Femur (tissue), 1 donor: ENCODE measurements at places on chromosomes 3 and 15.

DNA sequence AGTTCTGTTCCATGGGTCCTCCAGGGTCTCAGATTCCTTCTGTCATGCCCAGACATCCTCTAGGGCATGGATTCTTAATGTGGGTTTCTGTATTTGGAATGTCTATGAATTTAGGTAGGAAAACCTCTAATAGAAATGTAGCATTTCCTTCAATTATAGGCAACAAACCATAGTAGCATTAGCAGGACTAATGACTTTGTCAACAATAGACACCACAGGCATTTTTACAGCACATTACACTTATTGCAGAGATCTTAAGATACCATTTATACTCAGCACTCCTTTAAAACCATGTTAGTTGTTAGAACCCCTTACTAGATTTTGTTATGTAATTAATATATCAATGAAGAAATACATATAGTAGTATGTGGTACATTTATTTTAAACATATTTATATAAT, 77.8 kb upstream of the TBC1D5 start:
- no peak for DNase-seq

- DNase-seq, result no peak
Observed at GRCh38 chr15:50190723-50191122, 8.7 kb downstream of the SLC27A2 start.

DNA sequence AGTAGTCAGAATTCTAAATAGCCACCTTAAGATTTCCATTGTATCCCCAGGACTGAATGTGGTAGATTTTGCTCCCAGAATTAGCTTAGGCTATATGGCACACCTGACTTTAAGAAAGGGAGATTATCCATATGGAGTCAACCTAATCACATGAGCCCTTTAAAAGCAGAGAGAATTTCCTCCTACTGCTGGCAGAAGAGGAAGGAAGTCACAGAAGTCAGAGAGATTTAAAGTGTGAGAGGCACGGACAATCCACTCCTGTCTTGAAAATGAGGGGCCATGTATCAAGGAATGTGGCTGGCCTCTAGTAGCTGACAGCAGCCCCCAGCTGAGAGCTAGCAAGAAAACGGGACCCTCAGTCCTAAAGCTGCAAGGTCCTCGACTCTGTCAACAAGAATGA, 26.8 kb downstream of the LRRC31 start:
- DNase-seq, result no peak

DNA sequence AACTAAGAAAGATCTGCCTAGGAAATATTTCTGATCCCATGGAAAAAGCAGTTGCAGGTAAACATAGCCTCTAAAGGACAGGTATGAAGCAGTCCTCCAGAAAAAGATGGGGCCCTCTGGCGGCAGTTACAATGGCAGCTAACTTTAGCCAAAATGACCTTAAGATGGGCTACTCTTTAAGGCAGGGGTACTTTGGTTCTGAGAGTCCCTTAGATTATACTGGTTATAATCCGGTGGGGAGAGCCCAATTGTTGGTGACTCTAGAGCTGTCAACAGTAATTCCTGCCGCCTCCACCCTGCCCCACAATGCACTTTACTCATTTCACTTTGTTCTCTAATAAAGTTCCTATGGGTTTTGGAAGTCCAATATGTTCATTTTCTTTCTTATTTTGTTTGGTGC, 412.8 kb upstream of the WNT5A start:
- DNase-seq, result no peak

- no peak for DNase-seq
Observed at GRCh38 chr3:44993471-44994205, 17.6 kb downstream of the EXOSC7 start.

- no peak for DNase-seq
Observed at GRCh38 chr3:43624619-43625305, 3.0 kb upstream of the ANO10 start.

DNA sequence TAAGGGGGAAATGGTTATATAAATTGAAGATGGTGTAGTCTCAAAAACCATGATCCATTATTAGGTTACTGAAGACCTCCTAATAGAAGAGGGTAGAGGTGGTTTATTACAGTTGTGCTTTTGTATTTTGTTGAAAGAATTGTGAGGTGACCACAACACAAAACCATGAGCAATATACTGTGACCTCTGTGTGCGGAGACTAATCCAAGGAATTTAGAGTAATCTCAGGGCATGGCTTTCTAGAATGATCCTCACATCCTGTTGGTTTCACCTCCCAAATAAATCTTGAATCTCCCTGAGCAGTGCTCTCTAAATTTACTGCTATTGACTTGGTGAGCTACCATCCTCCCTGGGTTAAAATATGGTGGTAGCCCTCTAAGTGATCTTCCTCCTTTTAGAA, 52.3 kb downstream of the PTPRG start:
- no peak for DNase-seq

DNA sequence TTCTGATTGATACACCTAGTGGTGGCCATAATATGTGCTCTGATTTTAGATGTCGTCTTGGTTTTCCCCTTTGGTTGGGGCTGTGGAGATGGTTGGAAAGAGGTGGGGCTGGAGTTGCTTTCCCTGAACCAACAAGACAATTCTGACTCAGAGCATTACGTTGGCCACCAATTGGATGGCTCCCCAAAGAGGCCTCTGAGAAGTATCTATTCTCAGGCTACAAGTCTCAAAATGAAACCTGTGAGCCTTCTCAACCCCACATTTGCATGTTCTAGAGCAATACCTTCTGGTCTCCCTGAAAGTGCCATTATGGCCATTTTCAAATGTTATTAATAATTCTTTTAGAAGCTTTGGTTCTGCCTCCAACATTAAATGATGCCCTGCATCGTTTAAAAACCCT, 188.4 kb upstream of the WNT5A start:
- DNase-seq, result no peak

DNA sequence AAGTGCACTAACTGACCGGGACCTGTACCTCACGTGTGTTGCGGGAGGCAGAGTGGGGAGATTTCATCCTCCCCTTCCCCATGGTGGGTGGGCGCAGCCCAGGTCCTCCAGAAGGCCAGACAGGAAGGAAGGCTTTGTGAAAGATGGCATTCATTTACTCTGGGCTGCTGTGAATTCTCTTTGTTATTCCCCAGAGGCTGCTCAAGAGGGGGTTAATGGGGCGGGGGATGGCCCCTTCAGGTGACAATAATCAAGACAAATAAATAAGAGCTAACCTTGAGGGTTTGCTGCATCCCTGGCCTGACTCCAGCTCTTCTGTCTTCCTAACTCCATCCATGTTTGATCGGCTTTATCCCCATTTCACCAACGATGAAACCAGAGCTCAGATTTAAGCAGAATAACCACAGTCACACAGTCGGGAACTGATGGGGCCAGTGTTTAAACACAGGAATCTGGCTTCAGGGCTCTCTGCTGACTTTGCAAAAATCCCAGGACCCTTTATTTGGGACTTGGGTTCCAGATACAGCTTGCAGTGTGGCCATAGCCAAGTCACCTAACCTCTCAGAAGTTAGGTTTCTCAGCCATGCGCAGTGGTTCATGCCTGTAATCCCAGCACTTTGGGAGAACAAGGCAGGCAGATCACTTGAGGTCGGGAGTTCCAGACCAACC, 16.5 kb downstream of the PIF1 start:
- no peak for DNase-seq

GRCh38 chr3:65130782-65131181, 443.0 kb upstream of the ADAMTS9 start:
- no peak for DNase-seq

GRCh38 chr3:112087746-112088145, 1.6 kb downstream of the C3orf52 start:
- DNase-seq, result no peak
